OCI-M1 (cell line): ENCODE measurements at places on chromosomes 3 and 15.

GRCh38 chr3:154191520-154191919 lies 70.3 kb downstream of the ARHGEF26 start:
- no peak for DNase-seq

DNA sequence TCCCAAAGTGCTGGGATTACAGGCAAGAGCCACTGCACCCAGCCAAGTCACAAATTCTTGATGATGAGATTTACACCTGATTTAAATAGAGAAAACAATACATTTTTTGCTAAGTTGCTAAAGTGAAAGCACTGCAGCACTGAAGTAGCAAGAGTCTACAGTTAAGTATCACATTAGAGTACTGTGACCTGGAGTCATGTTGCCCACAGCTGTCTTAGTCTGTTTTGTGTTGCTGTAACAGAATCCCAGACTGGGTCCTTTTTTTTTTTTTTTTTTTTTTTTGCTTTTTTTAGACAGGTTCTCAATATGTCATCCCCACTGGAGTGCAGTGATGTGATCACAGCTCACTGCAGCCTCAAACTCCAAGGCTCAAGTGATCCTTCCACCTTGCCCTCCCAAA lies 23.2 kb upstream of the GNB4 start:
- DNase-seq = no peak

DNA sequence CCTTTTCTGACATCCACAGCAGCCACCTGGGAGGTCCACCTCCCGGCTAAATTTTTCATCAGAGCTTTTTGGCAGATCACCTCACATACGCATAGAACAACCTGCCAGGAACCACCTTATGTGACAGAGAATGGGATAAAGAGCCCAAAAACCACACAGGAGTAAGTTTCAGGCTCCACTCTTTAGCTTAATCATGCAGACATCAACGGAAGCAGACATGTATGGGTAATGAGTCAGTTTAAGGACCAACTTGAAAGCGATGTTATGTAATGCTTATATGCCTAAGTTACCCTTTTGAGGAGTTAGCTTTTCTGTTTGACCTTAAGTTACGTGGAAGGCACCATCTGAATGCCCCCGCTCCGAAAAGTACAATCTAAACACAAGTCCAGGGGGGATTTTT lies 183.3 kb upstream of the BHLHE40 start:
- DNase-seq = no peak

DNA sequence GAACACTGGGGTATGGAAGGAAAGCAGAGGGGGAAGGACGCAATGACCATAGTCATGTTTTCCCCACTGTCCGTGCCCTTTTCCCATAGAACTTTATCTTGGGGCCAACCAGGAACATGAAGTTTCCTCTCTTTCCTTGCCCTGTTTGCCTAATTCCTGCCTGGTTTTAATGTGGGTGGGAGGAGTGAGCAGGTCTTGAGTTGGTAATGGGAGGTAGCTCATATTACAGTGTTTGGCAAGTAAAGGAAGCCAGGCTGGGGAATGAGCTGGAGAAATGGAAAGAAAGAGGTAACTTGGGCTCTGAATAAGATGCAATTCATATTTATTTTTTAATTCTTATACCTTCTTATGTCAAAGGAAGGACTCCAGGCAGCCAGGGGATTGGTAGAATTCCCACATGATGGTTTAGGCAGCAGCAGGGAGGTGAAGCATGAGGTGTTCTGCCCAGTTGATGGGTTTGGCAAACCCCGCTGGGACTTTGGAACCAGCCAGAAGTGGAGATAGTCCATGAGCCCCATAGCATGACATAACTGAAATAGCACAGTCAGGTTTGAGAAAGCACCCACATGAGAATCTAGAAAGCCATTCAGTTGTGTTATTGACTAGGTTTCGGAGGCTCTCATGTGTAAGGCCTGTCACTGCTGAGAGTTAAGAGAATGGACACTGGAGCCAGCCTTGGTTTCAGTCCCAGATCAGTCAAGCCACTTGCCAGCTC lies 60.0 kb downstream of the CCK start:
- no peak for DNase-seq

GRCh38 chr15:66617137-66618090 lies 51.6 kb upstream of the LCTL start:
- no peak for DNase-seq

DNA sequence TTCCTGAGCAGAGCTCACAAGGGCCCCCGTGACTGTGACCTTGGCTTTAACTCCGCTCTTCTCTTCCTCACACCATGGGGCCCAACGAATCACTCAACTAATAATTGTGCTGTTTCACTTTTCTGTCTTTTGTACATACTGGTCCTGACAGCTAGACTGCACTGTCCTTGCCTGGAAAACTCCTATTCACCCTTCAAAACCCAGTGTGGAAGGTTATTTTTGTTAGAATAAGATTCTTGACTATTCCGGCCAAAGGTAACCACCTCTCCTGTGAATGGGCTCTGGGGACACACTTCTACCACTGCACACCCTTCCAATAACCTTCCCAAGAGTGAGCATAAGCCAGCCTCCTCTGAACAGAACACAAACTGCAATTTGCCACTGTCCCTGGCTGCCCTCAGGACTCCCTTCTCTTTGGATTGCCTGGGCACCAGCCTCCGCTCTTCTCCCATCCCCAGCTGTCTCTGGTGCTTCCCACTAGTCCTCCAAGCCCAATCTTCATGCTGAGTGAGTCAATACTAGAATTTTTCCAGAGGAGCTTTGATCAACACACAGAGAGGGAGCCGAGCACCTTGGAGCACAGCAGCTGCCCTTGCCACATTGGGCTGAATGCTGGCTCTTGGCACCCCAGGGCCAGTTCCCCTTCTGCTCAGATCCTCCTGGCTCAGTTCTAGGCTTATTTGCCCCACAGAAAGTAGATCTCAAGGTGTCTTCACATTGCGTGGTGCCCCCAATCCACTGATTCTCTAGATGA lies 2.1 kb downstream of the SCN5A start:
- DNase-seq = no peak

- no peak for DNase-seq
These were observed 45.9 kb downstream of the PPARG start for GRCh38 chr3:12334786-12335185.

DNA sequence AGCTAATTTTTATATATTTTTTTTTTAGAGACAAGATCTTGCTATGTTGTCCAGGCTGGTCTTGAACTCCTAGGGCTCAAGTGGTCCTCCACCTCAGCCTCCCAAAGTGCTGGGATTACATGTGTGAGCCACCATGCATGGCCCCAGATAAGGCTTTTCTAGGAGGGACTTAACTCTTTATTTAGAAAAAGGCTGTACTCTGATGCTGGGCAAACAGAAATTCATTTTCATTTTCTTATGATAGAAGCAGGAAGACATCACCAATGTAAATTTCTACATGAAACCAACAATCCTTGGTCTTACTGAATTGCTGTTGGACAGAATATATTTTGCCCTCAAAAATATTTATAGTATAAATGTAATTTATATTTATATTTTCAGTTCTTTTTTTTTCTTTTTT lies 9.6 kb downstream of the NIPA1 start:
- peak; percentile 13 for DNase-seq

DNA sequence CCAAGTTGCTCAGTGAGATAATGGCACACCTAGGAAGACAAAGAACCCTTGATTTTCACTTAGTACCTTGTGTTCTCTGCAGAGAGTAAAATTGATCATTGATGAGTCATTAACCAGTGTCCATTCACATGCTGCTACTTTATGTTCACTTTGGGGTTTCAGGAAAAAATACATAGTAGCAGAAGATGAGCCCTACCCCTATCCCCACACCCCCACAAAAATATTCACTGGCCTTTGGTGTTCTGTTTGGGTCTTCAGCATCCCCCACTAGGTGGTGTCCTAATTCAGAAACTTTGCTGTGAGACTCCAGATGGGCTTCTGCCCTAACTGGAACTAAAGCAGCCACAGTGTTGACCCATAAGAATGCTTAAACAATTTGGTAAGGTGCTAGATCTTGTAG lies 178.8 kb downstream of the KLHL25 start:
- DNase-seq = peak; percentile 66

- DNase-seq = no peak
These were observed 797.1 kb downstream of the ROBO1 start for GRCh38 chr3:78970656-78971055.

DNA sequence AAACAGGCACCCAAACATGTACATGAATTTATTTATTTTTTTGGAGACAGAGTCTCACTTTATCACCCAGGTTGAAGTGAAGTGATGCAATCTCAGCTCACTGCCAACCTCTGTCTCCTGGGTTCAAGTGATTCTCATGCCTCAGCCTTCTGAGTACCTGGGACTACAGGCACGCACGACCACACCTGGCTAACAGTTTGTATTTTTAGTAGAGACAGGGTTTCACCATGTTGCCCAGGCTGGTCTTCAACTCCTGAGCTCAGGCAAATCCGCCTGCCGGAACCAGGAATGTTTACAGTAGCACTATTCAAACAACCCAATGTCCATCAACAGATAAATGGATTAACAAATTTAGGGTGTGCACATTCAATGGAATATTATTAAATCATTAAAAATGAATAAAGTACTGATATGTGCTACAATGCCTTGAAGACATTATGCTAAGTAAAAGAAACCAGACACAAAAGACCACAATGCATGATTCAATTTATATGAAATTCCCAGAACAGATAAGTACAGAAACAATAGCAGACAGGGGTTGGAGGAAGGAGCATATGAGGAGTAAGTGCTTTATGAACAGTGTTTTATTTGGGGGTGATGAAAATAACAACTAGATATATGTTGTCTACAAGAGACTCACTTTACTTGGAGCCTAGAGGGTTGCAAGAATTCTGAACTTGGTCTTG lies 1.3 kb downstream of the LEO1 start:
- peak; percentile 39 for DNase-seq

GRCh38 chr15:72339777-72340177 lies 19.8 kb upstream of the CELF6 start:
- peak; percentile 67 for DNase-seq

DNA sequence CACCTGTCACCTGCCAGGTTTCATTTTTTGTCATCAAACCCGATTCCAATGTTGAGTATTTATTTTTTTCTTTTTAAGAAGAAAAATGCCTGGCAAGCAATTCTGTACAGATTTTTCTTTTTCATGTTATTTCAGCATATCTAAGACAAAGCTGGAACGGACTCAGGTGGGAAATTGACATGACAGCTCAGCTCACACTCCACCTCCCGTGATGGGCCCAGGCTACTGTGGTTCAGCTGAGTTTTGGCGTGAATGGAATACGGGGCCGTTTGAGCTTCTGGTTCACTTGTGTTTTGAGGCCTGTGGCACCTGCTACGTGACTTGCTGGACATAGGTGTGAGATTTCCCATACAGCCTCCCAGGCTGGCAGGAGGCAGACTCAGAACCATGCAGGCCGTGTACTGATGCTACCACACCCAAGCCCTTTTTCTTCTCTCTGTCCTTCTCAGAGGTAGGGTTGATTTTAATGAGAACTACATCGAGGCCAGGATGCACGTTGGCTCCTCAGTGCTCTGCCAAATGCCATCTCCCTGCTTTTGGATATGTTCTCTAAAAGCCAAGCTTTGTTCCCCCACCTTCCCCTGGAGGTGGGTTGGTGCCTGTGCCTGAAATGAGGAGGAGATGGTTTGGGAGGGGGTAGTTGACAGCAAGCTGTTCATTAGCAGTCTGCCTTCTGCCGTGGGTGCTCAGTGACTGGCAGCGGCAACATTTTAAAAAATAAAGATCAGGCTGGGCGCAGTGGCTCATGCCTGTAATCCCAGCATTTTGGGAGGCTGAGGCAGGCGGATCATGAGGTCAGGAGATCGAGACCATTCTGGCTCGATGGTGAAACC lies 48.7 kb downstream of the TRAK1 start:
- no peak for DNase-seq

GRCh38 chr3:183427876-183428446 lies 458 bp downstream of the MCF2L2 start:
- DNase-seq = no peak
